ENCODE measurements at places on chromosomes 3 and 15.

DNA sequence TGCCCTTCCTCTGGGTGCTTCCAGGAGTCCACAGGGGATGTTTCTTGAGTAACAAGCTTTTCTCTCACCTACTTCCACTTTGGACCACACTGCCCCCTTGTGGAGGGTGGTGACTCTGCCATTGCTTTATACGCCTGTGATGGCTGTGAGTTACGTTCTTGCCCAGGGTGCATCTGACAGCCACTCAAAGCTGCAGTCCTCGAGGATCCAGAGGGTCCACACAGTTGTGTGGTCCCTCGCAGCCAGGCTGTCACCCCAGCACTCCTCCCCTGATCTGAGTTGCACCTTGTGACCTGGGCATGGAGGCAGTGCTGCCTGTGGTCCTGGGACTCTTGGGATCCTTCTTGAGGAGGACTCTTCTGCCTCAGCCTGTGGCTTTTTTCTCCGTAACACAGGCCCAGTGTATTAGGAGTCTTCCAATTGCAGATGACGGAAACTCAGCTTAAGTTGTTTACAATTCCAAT is 23.4 kb downstream of the FOXL2 start:
- no peak for DNase-seq

- DNase-seq, result no peak
These were observed 9.0 kb downstream of the CLDND1 start for GRCh38 chr3:98513736-98514135.

DNA sequence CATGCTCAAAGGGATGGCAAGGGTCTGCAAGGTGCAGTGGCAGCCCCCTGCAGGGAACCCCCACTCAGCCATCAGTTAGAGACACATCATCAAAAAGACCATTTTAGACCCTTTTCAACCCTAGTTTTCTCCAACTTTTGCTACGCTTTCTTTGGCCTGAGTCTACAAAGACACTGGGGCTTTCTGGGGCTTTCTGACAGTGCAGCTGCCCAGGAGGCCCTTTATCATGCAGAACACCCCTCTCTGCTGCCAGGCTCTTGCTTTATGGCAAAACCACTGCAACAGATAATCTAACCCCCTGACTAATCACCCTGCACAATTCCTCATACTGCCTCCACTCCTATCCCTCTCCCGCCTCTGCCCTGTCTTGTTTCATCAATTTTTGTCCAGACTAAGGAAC is 2.4 kb downstream of the NMNAT3 start:
- no peak for DNase-seq

DNA sequence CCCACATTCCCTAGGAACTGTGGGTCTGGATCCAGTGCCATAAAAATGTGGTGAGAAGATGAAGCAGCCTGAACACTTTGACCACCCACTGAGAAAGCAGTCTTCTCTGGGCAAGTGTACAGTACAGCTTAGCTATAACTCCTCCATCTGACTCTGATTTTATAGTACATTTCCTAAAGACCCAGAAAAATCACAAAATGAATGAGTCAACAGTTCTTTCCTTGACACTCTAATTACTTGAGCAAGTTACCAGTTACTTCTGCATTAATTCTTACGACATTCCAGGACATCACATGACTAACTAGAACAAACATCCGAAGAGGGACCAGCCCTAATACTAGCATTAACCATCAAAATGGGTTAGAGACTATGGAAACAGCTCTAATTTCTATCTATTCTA is 148.1 kb upstream of the PEX5L start:
- no peak for DNase-seq

- peak; percentile 62 for DNase-seq
These were observed 37.6 kb downstream of the FAM3D start for GRCh38 chr3:58628823-58629562.

- no peak for DNase-seq
These were observed 3.4 kb downstream of the DUOXA2 start for GRCh38 chr15:45117308-45118130.

GRCh38 chr15:88918738-88919137 is 5.6 kb upstream of the MFGE8 start:
- DNase-seq, result no peak

DNA sequence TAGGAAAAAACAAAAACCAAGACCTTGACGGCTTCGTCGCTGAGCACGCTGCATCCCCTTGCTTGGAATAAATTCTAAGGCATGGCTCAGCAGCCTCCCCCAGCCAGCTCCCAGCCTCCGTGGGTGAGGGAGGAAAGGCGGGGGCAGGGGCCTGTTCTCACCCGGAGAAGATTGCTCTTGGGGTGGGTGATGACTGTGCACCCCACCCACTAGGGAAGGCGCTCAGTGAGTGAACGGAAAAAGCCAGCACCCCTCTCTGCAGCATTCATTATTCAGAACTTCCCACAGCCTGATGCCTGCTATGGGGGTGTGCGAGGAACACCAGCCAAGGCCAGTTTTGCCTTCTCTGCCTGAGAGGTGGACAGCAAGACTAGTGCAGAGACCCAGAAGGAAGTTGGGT is 19.3 kb upstream of the NTRK3 start:
- no peak for DNase-seq
